ENCODE measurements at places on chromosomes 13 and 19. TPM values are rescaled to one million over a fixed set of nuclear protein-coding genes. Genes with fewer than 3 reads are reported as not detected.

ZIK1 gene
- 4.3 TPM for total RNA-seq

ZNF723 gene
- not detected for total RNA-seq

LAIR1 gene
- 123 TPM for total RNA-seq

AXL gene
- 53.0 TPM for total RNA-seq

C13orf46 gene
- total RNA-seq: 1.1 TPM

SOHLH2 gene
- total RNA-seq: 0.28 TPM

PNMA8A gene
- 8.4 TPM for total RNA-seq

ZNF844 gene
- total RNA-seq: 25.5 TPM

- no peak overlapping the region for H3K27ac ChIP-seq
- H3K4me1 ChIP-seq: no peaks in the 10 kb centered on the region
- H3K27me3 ChIP-seq: no peaks in the 10 kb centered on the region
These were observed 233.7 kb downstream of the GPC5 start for GRCh38 chr13:91632086-91632485.

GRCh38 chr13:30078059-30078458 is 227.6 kb upstream of the UBL3 start:
- no peak overlapping the region for H3K27ac ChIP-seq
- H3K36me3 ChIP-seq: no peaks in the 10 kb centered on the region
- H3K27me3 ChIP-seq: no peaks in the 10 kb centered on the region

DNA sequence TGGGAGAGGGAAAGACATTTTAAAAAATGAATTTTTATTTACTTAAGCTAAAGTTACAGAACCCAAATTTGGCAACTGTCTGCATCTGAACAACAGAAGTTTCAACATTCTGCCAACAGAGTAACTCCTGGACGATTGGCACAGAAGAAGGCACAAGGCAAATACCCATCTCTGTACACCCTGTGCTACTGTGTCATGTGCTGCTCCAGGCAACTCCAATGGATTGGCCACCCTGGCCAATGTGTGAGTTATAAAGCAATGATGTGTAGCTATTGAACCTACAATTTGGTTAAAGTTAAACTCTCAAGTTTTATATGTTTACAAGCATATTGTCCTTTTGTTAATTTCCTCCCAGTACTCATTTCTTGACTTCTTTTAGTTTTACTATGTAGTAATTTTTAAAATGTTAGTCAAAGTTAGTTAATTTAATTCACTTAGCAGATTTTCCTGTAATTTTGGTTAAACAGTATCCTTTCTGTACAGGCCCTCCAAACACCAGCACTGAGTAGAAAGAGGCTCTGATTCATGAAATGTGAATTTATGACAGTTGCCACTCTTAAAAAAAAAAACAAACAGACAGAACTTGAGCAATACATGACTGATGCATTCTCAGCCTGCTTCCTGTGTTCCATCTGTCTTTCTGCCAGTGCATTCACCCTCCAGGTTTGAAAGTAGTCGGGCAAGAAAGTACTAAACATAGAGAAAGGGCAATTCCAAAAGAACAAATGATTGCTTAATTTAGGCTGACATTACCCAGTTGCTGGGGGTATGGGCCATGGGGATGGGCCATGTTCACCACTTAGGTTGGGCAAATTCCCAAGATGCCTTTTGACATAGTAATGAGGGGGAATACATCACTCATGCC is 5.9 kb downstream of the STARD13 start:
- DNase-seq: no peak
- peaks cover 4% of the 10 kb centered on the region for H3K4me1 ChIP-seq
- H3K27me3 ChIP-seq: no peaks in the 10 kb centered on the region
- peak overlapping the region; percentile 84 for H3K27ac ChIP-seq

DNA sequence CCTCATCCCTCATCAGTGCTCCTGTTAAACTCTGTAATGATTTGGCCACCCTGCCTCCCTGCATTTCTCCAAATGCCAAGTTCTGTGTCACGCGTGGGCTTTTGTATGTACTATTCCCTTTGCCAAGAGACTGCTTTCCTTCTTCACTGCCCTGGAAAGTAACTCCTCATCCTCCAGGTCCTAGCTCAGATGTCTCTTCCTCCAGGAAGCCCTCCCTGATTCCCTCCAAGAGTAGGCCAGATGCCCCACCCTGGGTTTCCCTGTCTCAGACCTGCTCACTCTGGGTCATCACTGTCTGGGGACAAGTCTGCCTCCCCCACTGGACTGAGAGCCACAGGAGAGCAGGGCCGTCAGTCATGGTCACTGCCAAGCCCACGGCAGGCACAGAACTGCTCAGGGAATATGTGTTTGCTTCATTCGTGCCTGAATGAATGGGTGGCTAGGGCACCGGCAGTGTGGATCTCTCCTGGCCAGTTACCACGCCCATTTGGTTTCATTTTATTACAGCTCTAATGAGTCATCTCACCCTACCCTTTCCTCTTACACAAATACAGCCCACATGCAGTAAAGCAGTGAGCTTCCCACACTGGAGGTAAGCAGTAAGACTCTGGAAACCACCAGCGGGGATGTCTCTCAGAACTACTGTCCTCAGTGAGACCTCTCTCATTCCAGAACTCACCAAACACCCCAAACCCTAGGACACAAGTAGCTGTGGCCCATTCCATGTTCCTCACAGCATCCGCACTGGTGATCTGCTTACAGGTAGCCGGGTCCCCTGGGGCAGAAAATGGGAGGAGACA is 12.1 kb upstream of the GPR4 start:
- no peak overlapping the region for H3K4me3 ChIP-seq
- no peaks in the 10 kb centered on the region for H3K27me3 ChIP-seq
- H3K4me1 ChIP-seq: no peaks in the 10 kb centered on the region
- peak overlapping the region; percentile 18 for H3K27ac ChIP-seq

- no peaks in the 10 kb centered on the region for H3K27me3 ChIP-seq
- no peak overlapping the region for H3K27ac ChIP-seq
- H3K4me3 ChIP-seq: no peak overlapping the region
- no peak for DNase-seq
- H3K4me1 ChIP-seq: no peaks in the 10 kb centered on the region
These were observed 121.6 kb upstream of the SPRY2 start for GRCh38 chr13:80462567-80462966.

- H3K4me1 ChIP-seq: no peaks in the 10 kb centered on the region
- H3K27ac ChIP-seq: no peak overlapping the region
- no peak for DNase-seq
- no peak overlapping the region for H3K4me3 ChIP-seq
These were observed 146.9 kb downstream of the ZNF536 start for GRCh38 chr19:30518965-30519606.

- H3K27me3 ChIP-seq: no peaks in the 10 kb centered on the region
- no peaks in the 10 kb centered on the region for H3K36me3 ChIP-seq
- H3K27ac ChIP-seq: no peak overlapping the region
- no peak for DNase-seq
- no peaks in the 10 kb centered on the region for H3K4me1 ChIP-seq
These were observed 1004.2 kb downstream of the UQCRFS1 start for GRCh38 chr19:28208745-28209144.

GRCh38 chr13:24279327-24280110 is 29.9 kb upstream of the C1QTNF9 start:
- H3K36me3 ChIP-seq: peaks cover 17% of the 10 kb centered on the region
- no peak overlapping the region for H3K27ac ChIP-seq
- no peak overlapping the region for H3K4me3 ChIP-seq
- no peak for DNase-seq
- peaks cover 10% of the 10 kb centered on the region for H3K4me1 ChIP-seq
- H3K27me3 ChIP-seq: no peaks in the 10 kb centered on the region

GRCh38 chr19:11067356-11068113 is 21.7 kb upstream of the LDLR start:
- H3K36me3 ChIP-seq: peaks cover 4% of the 10 kb centered on the region
- no peak overlapping the region for H3K27ac ChIP-seq
- H3K4me1 ChIP-seq: no peaks in the 10 kb centered on the region
- no peak overlapping the region for H3K4me3 ChIP-seq
- no peaks in the 10 kb centered on the region for H3K27me3 ChIP-seq

DNA sequence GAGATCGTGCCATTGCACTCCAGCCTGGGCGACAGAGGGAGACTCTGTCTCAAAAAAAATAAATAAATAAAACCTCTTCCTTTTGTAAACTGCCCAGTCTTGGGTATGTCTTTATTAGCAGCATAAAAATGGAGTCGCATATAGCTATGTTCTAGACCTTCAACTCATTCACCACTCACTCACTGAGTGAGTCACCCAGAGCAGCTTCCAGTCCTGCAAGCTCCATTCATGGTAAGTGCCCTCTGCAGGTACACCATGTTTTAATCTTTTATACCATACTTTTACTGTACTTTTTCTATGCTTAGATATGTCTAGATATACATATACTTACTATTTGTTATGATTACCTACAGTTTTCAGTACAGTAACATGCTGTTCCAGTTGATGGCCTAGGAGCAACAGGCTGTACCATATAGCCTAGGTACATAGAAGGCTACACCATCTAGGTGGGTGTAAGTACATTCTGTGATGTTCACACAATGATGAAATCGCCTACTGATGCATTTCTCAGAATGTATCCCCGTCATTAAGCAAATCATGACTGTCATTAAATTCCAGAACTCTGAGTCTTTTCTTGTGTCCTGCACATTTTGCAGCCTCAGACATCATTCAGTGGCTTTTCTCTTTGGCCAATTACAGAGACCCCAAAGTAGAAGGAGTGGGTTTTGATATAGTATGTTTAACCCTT is 13.7 kb upstream of the FARP1 start:
- H3K27ac ChIP-seq: no peak overlapping the region
- no peaks in the 10 kb centered on the region for H3K27me3 ChIP-seq
- H3K36me3 ChIP-seq: no peaks in the 10 kb centered on the region
- H3K4me3 ChIP-seq: no peak overlapping the region
- no peak for DNase-seq

Data from lung (tissue), 17 donors.